ENCODE measurements at places on chromosomes 7 and 10. TPM values are rescaled to one million over a fixed set of nuclear protein-coding genes. Genes with fewer than 3 reads are reported as not detected.

- H3K27ac ChIP-seq: peak overlapping the region; percentile 6
- H3K4me3 ChIP-seq: no peak overlapping the region
- H3K4me1 ChIP-seq: peaks cover 48% of the 10 kb centered on the region
- no peaks in the 10 kb centered on the region for H3K27me3 ChIP-seq
Observed at GRCh38 chr7:7976677-7977076, 8.1 kb downstream of the GLCCI1 start.

GRCh38 chr7:47573758-47574481 is 8.0 kb downstream of the TNS3 start:
- H3K36me3 ChIP-seq: no peaks in the 10 kb centered on the region
- DNase-seq: no peak
- H3K27me3 ChIP-seq: no peaks in the 10 kb centered on the region
- H3K27ac ChIP-seq: no peak overlapping the region

- DNase-seq: no peak
- peak overlapping the region; percentile 62 for H3K4me3 ChIP-seq
- H3K36me3 ChIP-seq: no peaks in the 10 kb centered on the region
- H3K27me3 ChIP-seq: peaks cover 45% of the 10 kb centered on the region
- H3K4me1 ChIP-seq: peaks cover 18% of the 10 kb centered on the region
Observed at GRCh38 chr10:81873932-81874816, 820 bp upstream of the NRG3 start.

GRCh38 chr7:148505645-148506375 is 84.8 kb upstream of the C7orf33 start:
- no peak overlapping the region for H3K4me3 ChIP-seq
- H3K4me1 ChIP-seq: no peaks in the 10 kb centered on the region
- no peaks in the 10 kb centered on the region for H3K36me3 ChIP-seq
- DNase-seq: no peak
- H3K27me3 ChIP-seq: peaks cover 4% of the 10 kb centered on the region
- no peak overlapping the region for H3K27ac ChIP-seq

DNA sequence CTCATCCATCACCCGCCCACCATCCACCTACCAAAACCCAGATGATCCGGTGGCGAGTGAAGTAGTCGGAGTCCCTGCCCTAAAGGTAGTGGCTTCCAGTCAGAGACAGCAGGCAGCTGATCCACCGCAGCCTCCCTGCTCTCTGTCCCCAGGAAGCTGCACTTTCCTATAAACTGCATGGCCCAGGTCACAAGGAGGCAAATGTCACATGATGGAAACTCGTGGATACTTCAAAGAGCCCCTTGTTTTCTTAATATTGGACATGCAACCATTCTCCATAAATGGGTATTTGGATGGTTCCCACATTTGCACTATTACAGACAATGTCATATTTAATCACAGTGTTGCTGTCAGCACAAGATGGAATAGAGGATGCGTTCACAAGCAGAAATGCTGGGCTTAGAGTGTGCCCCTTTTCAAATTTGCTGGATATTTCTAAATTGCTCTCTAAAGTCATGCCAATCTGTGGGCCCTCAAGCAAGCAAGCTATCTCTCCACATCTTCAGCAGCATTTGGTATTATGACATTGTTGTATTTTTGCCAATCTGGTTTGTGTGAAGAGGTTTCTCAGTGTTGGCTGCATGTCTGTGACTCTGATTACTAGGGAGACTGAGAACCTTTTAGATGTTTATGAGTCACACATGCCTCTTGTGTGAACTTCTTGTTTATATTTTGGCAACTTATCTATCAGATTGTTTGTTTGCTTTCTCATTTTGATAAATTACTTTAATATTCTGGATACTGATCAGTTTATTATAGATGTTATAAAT is 822.0 kb downstream of the TNS3 start:
- no peaks in the 10 kb centered on the region for H3K27me3 ChIP-seq
- no peaks in the 10 kb centered on the region for H3K36me3 ChIP-seq
- H3K27ac ChIP-seq: no peak overlapping the region
- H3K4me1 ChIP-seq: no peaks in the 10 kb centered on the region

DNA sequence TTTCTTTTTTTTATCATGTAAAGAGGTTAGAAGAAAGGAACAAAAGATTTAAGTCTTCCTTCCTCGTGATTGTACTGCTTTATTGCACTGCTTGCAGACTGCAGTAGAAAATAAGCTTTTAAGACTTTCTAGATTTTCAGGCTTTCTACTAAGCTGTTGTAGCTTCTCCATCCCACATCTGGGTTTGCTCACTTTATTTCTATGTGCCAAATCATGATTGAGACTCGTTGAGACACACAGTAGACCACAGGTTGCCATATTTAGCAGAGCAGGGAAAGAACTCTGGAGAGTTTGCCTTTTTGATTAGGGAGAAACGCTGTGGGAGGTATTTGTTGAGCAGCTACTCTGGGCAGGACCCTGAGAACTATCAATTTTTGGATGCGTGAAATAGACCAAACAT is 89.2 kb upstream of the BTBD16 start:
- H3K27me3 ChIP-seq: peaks cover 7% of the 10 kb centered on the region
- H3K36me3 ChIP-seq: no peaks in the 10 kb centered on the region
- H3K4me1 ChIP-seq: no peaks in the 10 kb centered on the region
- no peak for DNase-seq
- no peak overlapping the region for H3K4me3 ChIP-seq
- H3K27ac ChIP-seq: no peak overlapping the region

DNA sequence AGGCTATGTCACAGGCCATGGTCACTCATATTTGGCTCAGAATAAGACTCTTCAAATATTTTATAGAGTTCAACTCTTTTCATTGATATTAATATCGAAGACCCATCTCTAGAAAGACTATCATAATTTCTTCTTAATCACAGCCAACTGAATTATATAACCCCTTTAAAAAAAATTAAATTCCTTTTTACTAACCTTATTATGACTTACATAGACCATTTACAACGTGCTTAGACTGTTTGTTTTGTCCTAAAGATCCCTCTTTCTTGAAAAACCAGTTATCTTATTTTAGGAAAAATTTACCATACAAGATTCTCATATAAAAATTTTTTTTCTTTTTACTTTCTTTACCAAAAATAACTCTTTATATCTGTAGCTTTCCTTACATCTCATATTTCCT is 10.2 kb upstream of the TMEM254 start:
- no peaks in the 10 kb centered on the region for H3K36me3 ChIP-seq
- H3K27me3 ChIP-seq: peaks cover 4% of the 10 kb centered on the region
- no peak for DNase-seq
- no peak overlapping the region for H3K4me3 ChIP-seq
- H3K27ac ChIP-seq: no peak overlapping the region
- no peaks in the 10 kb centered on the region for H3K4me1 ChIP-seq

DNA sequence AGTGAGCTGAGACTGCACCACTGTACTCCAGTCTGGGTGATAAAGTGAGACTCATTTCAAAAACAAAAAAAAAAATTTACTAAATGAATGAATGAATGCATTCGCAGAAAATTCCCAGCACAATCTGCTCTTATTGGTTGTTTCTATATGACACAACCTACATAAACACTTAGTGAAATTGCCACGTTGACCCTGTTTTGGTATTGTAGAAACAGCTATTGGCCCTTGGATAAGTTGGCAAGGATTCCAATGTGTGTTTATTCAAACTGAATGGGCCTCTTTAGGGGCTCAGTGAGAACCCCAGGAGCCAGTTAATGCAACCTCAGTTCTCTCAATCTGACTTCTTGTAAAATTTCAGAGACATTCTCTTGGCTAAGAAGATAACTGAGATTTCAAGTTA is 66.0 kb downstream of the HHEX start:
- H3K27me3 ChIP-seq: peaks cover 5% of the 10 kb centered on the region
- no peak overlapping the region for H3K4me3 ChIP-seq
- peaks cover 2% of the 10 kb centered on the region for H3K4me1 ChIP-seq
- H3K27ac ChIP-seq: no peak overlapping the region

DNA sequence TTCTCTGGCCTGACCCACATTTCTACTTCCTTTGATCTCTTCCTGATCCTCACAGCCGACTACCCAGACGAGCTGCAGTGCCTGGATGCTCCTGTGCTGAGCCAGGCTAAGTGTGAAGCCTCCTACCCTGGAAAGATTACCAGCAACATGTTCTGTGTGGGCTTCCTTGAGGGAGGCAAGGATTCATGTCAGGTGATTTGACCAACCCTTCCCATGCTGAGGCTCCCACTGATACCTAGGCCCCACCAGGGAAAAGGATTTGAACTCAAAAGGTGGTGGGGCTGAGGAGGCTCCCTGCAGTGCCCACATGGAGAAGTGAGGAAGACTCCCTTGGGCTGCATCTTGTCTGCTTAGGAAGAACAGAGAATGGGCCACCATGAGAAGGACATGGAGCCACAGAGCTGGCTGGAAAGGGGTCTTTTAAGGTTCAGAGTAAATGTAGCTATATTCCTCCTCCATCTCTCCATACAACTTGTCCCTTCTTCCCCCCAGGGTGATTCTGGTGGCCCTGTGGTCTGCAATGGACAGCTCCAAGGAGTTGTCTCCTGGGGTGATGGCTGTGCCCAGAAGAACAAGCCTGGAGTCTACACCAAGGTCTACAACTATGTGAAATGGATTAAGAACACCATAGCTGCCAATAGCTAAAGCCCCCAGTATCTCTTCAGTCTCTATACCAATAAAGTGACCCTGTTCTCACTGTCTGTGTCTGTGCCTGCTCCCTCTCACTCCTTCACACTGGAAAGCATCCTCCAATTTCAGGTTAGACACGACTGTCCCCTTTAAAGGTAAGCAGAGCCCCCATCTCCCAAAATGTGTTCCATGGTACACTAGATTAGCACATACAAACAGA is 3.3 kb downstream of the PRSS1 start:
- H3K4me3 ChIP-seq: no peak overlapping the region
- no peak overlapping the region for H3K27ac ChIP-seq
- H3K27me3 ChIP-seq: no peaks in the 10 kb centered on the region
- H3K36me3 ChIP-seq: no peaks in the 10 kb centered on the region
- DNase-seq: no peak
- H3K4me1 ChIP-seq: no peaks in the 10 kb centered on the region

DNA sequence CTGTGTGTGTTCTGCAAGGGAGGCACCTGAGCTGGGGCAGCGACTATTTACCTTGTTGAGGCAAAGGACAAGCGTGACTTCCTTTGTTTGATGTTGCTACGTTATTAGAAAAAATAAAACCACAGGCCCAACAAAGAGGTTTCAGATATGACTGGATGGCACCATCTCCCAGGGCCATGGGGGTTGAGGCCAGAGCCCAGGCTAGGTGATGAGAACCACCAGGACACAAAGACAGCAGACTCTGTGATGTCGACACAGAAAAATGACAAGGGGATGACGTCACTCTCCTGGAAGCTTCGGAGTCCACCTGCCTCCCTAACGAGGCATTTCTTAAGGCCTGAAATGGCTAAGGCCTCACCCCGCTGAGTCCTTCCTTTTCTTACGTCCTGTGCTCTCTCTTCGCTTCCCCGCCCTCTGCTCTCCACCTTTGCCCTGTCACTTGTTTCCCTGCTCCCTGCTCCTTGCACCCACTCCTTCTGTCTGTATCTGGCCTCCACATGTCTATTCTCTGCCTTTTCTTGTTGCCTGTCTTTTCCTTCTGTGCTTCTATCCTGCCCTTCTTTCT is 83.0 kb upstream of the ADRB1 start:
- DNase-seq: no peak
- H3K27ac ChIP-seq: peak overlapping the region; percentile 37

- no peak for DNase-seq
- H3K4me3 ChIP-seq: no peak overlapping the region
- H3K36me3 ChIP-seq: no peaks in the 10 kb centered on the region
Observed at GRCh38 chr10:48455392-48456151, 149.1 kb downstream of the MAPK8 start.

- H3K36me3 ChIP-seq: no peaks in the 10 kb centered on the region
- no peaks in the 10 kb centered on the region for H3K4me1 ChIP-seq
- no peak for DNase-seq
- no peak overlapping the region for H3K4me3 ChIP-seq
Observed at GRCh38 chr7:42097752-42098151, 139.3 kb downstream of the GLI3 start.

GRCh38 chr10:78342827-78343653 is 309.4 kb downstream of the RPS24 start:
- peaks cover 2% of the 10 kb centered on the region for H3K27me3 ChIP-seq
- H3K27ac ChIP-seq: no peak overlapping the region
- H3K36me3 ChIP-seq: no peaks in the 10 kb centered on the region
- H3K4me3 ChIP-seq: no peak overlapping the region
- no peaks in the 10 kb centered on the region for H3K4me1 ChIP-seq

DNA sequence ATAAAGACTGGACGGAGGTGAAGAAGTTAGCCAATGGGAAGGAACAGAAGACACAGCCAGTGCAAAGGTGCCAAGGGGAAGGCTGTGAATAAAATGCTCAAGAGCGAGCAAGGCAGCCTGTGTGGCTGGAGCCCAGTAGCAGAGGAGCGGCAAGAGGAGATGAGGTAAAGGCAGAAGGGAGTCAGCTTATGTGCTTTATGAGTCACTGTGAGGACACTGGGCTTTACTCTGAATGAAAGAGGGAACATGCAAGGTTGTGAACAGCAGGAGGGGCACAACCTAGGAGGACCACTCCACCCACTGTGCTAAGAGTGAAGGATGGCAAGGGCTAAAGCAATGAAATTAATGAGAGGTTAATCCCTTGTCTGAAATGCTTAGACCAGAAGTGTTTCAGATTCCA is 129.0 kb upstream of the ODAD2 start:
- H3K4me1 ChIP-seq: peaks cover 16% of the 10 kb centered on the region
- H3K4me3 ChIP-seq: no peak overlapping the region
- H3K36me3 ChIP-seq: peaks cover 29% of the 10 kb centered on the region
- DNase-seq: no peak
- no peaks in the 10 kb centered on the region for H3K27me3 ChIP-seq

- peaks cover 18% of the 10 kb centered on the region for H3K4me1 ChIP-seq
- H3K27ac ChIP-seq: peak overlapping the region; percentile 83
- no peaks in the 10 kb centered on the region for H3K27me3 ChIP-seq
- no peaks in the 10 kb centered on the region for H3K36me3 ChIP-seq
Observed at GRCh38 chr10:6044060-6044459, 18.1 kb downstream of the IL2RA start.

DNA sequence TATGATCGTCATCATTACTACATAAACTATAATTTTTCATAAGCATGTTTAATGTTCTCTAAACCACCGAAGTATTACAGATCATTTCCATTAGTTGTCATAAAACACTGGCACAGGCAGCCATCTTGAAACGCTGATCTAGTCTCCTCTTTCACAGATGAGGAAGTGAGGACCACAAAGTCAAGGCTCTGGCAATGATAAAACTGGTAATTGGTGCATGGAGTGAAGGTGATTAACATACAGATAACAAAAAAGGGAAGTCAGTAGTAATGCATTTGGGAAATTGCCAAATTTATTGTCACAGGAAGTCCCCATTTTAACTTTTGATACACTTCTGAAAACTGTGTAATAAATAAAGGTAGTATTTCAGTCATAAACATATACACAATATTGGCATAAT is 49.3 kb downstream of the FBXL13 start:
- H3K4me3 ChIP-seq: no peak overlapping the region
- H3K27me3 ChIP-seq: no peaks in the 10 kb centered on the region
- H3K27ac ChIP-seq: no peak overlapping the region
- peaks cover 10% of the 10 kb centered on the region for H3K36me3 ChIP-seq
- DNase-seq: no peak

Gene ZNF853
- 9.4 TPM for total RNA-seq

Gene ALOX5
- 11.2 TPM for total RNA-seq

Gene HOXA7
- not detected for total RNA-seq

Gene FOXI2
- not detected for total RNA-seq

Gene ATP6V0A4
- total RNA-seq: not detected

Gene KCNIP2
- total RNA-seq: 2.5 TPM

Gene PRLHR
- not detected for total RNA-seq
